ENCODE measurements at places on chromosomes 11 and 22.

GRCh38 chr11:107691000-107691750 is 20.7 kb downstream of the SLN start:
- no peak for DNase-seq

GRCh38 chr11:71505001-71505400 is 22.1 kb upstream of the KRTAP5-7 start:
- DNase-seq, result no peak

- no peak for DNase-seq
These were observed 30.6 kb downstream of the SREBF2 start for GRCh38 chr22:41863472-41863871.

DNA sequence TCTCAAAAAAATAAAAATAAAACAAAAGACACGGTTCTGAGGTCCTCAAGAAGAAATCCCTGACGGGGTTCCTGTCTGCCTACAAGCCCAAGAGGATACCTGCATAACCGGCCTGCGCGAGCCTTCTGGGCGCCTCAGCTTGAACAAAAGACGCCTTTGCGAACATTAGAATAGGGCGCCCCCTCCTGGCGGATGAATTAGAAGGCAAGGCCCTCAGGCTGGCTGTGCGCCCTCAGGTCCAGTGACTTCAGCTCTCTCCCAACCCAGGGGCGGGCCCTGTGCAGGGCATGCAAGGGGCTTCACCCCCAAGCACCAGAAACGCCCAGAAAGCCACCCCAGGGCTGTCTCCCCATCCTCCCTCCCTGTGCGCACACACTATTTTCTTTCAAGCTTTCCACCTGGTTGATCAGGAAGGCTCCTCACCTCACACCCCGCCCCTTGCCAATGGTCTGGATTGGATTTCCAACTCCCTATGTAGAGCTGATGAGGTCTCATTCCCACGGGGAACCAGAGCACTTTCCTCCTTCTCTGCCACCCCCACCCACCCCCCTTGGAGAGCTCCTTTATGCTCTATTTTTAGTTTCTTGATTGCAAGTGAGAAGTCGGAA is 273.3 kb downstream of the BUD13 start:
- DNase-seq, result peak; percentile 85

DNA sequence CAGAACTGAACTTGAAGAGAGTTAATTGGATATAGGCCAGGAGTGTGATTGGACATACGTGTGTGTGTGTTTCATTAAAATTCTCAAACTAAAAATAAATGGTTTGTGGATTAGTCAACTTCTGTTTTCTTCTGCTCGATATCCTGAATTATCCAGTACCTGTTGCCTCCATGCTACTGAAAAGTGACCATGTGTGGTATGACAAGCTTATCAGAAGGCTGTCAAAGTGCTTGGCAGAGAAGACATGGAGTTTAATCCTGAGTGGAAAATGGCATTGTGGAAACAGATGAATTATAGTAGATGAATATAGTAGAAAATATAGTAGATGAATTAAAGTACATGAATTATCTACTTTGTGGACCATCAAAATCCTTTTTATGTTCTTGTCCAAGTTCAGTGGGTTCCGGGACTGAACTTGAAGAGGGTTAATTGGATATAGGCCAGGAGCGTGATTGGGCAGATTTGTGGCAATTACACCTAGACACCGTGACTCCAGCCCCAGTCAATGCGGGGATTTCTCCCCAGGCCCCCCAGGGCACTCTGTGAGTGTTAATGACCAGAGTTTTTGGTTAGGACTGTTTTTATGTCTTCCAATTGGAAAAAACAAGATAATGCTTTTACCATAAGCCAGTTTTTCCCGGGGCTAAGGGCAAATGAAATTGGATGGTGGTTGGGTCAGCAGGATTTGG is 30.1 kb downstream of the GRAMD1B start:
- DNase-seq, result no peak

DNA sequence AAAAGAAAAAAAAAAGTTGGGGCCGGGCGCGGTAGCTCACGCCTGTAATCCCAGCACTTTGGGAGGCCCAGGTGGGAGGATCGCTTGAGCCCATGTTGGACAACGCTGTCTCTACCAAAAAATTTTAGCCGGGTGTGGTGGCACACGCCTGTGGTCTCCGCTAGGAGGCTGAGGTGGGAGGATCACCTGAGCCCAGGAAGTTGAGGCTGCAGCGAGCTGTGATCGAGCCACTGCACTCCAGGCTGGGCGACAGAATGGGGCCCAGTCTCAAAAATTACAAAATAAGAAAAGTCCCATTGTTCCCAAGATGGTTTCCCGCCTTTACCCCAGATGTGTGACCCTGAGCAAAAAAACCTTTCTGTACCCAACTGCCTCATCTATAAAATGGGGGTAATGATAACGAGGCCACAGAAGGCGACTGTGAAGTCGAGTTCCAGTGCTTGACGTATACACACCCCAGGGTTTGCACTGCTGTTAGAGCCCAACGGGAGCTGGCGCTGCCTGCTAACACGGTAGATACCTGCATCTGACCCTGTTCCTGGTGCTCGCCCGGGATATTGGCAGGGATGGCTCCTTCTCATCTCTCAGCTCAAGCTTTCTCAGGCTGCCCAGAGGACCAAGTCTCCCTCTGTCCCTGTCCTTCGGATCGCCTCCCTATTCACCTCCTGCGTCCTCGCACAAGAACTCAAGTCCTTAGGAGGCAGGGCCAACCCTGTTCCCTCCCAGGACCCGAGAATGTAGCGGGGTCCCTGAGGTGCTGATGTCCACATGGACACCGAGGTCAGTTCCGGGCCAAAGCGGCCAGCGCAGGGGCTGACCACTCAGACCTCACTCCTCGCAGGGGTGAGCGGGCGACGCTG is 1.1 kb upstream of the RPLP2 start:
- DNase-seq, result no peak

- no peak for DNase-seq
These were observed 51.8 kb downstream of the ALX4 start for GRCh38 chr11:44258190-44258489.

DNA sequence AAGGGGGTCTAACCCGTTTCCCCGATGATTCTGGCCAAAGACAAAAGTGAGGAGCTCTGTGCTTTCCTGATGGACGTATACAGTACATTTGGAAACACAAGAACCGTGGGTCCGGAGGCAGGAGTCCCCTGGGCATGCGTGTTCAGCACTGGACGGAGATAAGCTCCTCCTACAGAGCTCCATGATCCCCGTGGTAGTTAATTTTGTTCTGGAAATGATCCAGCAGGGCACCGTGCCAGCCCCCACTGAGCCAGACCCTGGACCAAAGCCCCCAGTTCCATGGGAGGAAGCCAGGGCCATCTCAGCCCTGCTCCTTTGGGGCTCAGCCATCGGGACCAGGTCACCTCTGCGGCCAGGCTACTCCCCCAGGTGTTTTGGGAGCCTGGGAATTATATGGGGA is 83.3 kb downstream of the TRMU start:
- DNase-seq, result no peak

DNA sequence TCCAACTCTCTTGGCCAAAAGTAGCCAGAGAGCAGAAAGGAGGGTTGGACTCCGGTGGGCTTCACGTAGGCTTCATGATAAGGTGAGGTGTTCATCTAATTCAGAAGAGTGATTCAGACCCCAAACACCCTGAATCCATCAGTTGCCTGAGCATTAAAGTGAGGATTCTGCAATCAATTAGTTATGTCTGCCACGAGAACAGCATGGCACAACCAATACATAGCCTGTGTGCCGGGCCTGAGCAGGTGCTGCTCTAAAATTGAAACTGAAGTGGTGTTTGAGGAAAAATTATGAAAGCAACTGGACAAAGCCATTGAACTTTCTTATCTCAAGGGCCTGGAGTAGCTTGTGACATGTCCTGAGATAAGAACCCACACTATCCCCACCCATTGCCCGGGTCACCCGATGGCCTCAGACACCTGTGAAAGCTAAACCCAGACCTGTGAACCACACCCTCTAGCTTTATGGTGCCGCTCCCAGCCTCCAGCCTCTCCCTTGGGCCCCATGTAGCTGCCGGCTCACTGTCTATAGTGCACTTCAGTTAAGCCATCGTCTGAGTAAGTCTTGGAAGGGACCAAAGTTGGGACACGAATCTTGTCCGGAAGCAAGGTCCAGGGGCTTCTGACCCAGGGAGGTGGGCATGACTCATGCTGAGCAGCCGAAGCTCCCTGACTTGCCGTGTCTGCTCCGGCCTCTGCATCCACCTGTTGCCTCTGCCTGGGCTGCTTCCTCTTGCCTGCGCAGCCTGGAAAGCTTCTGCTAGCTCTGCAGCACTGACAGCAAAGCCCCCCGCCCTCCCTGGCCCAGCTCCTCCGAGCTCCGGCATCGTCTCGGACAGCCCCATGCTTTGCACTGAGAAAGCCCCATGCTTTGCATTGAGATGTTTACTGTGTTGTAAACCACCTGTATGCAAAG is 5.7 kb upstream of the MYEOV start:
- DNase-seq, result no peak

DNA sequence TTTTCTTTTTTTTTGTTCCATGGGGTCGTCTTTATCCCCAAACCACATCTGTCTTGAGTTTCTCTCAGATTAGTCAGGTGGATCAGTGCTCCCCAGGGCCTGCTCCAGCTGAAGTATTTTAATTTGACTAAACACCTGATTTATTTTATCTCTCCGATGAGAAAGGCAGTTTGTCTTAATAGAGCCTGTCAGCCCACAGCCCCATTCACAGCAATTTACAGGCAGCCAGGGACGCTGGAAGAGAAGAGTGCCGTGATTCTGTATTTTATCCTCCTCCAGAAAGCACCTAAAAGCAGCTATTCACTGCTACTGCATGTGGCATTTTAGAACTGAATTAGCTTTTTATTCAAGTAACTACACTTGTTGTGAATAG is 164.5 kb downstream of the SOX6 start:
- DNase-seq, result peak; percentile 45

GRCh38 chr11:46912526-46913150 is 5.7 kb downstream of the LRP4 start:
- DNase-seq, result no peak

GRCh38 chr11:45606514-45607281 is 58.7 kb downstream of the CHST1 start:
- DNase-seq, result peak; percentile 84

- peak; percentile 27 for DNase-seq
These were observed at the start of gene KCNQ1 for GRCh38 chr11:2444821-2445745. Gene KCNQ1, plus strand, starts transcription at chr11:2445008. Its CDS starts 91 bp downstream, at chr11:2445099.

DNA sequence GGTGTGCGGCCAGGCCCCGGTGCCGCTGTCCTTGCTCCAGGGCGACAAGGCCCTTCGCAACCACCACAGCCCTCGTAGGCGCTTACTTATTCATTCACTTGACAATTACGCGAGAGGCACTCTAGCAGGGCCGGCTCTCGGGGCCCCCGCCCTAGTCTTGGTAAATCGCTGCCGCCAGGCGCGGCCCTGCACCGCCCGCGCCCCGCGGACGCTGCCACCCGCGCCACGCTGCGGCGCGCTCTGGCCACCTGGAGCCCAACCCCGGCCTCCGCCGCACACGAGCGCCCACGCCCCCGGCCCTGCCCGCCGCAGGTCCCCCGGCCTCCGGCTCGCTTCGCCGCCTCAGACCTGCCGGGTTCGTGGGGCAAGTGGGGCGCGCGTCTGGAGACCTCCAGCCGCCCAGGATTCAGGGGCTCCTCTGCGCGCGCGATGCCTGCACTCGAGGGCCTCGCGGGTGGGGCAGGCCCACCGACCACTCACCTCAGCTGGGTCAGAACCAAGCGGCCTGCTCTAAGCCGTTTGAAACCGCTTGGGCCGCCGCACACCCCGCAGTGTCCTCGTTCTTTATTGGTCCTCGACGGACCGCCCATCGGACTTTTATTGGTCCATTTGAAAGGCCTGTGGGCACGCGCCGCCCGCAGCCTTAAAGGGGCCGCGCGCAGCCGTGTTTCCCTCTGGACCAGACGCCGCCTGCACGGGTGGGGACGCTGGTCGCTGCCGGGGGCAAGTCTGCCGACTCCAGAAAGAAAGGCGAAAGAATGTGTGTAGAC is at the start of gene CKAP5:
CKAP5 (minus strand) TSS at position 541 of the 770 bp plus-strand sequence. CDS start 25,049 bp downstream, outside the sequence.
- DNase-seq, result peak; percentile 89
